CD4-positive, alpha-beta T cell treated with Interleukin-6 at 100 ng/mL for 8 hours (primary cell): ENCODE measurements at places on chromosomes 6 and 20.

DNA sequence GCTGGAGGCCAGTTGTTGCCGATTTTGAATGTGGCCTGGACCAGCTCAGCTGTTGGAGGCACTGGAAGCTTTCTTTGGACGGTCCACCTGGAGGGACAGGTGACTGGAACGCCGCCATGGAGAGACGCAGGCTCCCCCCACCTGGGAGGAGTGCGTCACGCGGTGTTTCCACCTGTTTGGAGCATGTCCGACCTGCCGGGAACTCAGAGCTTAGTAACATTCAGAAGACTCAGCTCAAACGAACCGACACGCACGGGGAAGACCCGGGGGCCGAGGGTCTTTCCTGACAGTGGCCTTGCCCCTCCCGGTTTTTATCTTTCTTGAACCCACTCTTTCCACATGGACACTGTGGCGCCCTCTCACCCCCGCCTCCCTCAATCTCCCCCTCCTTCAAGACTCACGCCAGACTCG lies 141.6 kb downstream of the SMOC2 start:
- no peak for DNase-seq

GRCh38 chr20:62832212-62832922 lies 15.5 kb downstream of the COL9A3 start:
- no peak for DNase-seq

DNA sequence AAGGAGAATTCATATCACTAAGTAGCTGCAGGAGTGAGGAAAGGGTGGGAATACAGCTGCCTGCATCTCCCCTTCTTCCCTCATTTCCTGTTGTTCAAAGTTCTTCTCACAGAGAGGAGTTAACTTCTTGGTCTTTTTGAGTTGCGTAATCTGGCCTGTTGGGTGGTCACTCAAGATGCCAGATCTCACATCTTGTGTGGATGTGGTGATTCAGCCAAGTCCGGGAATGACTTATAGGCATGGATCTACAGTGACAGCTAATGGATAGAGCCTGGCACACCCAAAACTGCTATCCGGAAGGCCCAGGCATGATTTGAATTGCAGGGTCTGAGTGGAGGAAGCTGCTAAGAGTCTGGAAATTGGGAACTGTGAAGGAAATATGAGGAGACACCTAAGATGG lies 100.2 kb upstream of the SLC35B3 start:
- no peak for DNase-seq

- DNase-seq = peak; percentile 46
Measured at GRCh38 chr6:34243901-34244884, 4.6 kb downstream of the SMIM29 start.
